ENCODE measurements at places on chromosomes 7 and 10.

GRCh38 chr10:93459466-93459865 is 22.7 kb downstream of the MYOF start:
- DNase-seq = no peak

DNA sequence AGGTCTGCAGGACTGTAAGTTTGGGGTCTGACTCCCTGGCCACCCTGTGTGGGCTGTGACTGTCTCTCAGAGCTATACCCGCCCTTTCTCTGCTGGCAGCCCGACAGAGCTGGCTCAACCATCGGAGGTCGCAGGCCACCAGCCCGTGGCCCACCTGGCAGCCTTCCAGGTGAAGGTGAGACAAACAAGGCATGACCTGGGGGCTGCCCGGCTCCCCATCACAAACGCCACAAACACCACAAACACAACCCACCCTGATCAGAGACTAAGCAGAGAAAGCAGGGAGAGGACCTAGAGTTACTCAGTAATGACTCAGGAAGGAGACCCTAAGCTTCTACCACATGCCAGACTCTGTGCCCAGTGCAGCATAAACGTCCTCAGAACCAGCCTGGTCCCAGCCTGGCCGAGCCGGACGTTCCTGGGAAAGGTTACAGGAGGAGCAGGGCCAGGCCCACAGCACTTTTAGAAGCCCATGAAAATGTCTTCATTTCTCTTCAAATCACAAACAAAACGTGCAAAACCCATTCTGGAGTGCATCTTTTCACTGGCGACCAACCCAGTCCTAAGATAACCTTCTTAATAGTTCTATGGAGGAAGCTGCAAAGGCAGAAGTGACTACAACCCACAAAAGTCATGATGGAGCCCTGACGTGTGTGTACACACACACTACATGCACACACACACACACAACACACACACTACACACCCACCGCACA is 66.8 kb downstream of the MKI67 start:
- DNase-seq = peak; percentile 59

GRCh38 chr10:89813546-89813945 is 112.2 kb downstream of the KIF20B start:
- DNase-seq = no peak

GRCh38 chr7:15801041-15801440 is 114.6 kb upstream of the MEOX2 start:
- no peak for DNase-seq

GRCh38 chr10:69948261-69948660 is 104.4 kb upstream of the MACROH2A2 start:
- no peak for DNase-seq

- DNase-seq = no peak
Observed at GRCh38 chr10:112349521-112350085, 24.3 kb upstream of the ACSL5 start.

All from CD4-positive, alpha-beta T cell treated with Interleukin-4 for 4 hours (primary cell).